NCI-H2107 (cell line): ENCODE measurements at places on chromosomes 4 and X.

- DNase-seq, result no peak
Observed at GRCh38 chr4:76758996-76759395, 138.9 kb downstream of the SOWAHB start.

DNA sequence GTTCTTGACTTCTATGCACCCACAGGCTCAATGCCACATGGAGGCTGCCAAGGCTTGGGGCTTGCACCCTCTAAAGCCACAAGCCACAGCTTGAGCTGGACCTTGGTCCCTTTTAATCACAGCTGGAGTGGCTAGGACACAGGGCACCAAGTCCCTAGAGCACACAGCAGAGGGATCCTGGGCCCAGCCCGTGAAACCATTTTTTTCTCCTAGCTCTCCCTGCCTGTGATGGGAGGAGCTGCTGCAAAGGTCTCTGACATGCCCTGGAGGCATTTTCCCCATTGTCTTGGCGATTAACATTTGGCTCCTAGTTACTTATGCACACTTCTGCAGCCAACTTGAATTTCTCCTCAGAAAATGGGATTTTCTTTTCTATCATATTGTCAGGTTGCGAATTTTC is 410.9 kb downstream of the GRID2 start:
- no peak for DNase-seq

DNA sequence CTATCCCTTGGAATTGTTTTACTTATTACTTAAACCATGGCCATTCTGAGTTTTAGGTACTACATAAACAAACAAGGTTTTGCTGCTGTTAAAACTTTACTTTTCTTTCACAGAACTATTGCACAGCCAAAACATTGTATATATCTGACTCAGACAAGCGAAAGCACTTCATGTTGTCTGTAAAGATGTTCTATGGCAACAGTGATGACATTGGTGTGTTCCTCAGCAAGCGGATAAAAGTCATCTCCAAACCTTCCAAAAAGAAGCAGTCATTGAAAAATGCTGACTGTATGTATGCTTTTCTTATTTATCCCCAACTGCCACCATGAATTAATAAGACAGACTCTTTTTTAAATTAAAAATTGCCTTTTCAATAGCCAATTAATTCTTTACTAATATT is 69.8 kb downstream of the CCKAR start:
- no peak for DNase-seq

GRCh38 chr4:1250527-1250812 is 1.5 kb upstream of the CTBP1 start:
- DNase-seq, result no peak

DNA sequence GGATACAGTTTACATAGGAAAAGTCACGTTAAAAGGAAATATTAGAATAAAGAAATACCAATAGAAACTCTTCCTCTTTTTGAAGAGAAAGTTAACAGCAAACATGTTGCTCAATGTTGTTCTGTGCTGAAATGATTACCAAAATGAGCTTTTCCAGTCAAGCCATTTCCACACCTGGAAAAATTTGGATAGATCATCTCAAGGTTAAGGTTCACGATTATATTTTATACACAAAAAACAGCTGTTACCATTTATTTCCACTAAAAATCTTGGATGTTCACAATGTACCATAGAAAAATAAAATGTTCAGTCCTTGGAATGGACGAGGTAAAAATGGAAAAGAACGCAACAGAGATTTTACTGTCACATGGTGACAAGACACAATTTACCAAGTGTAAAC is 218.7 kb downstream of the SCFD2 start:
- no peak for DNase-seq
